Mesenteric fat pad (tissue), 1 donor: ENCODE measurements at places on chromosomes 7 and 10. TPM values are rescaled to one million over a fixed set of nuclear protein-coding genes. Genes with fewer than 3 reads are reported as not detected.
A peak's percentile ranks its signal among the peaks of the same experiment; 100 is the strongest.

Gene CFAP58
- total RNA-seq: 0.64 TPM

Gene HOXA3
- 5.8 TPM for total RNA-seq

Gene SFTPA1
- not detected for total RNA-seq

Gene SEMA3D
- total RNA-seq: 1.9 TPM

DNA sequence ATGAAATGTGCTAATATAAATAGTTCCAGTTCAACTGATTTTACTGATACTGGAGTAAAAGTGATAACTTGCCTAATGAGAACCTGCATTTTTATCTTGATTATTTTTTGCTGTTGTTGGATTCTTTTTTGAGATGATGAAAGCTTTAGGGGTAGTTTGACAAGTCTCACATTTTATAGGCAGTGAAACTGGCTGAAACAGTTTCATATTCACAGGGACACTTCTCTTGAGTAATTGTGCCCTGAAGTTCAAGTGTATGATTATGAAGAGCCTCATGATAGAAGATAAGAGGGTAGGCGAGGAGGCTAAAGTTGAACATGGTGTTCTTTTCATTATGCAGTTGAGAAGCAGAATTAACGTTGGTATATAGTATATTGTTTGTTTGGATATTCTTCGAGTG lies 5.1 kb downstream of the AUTS2 start:
- no peak for DNase-seq

DNA sequence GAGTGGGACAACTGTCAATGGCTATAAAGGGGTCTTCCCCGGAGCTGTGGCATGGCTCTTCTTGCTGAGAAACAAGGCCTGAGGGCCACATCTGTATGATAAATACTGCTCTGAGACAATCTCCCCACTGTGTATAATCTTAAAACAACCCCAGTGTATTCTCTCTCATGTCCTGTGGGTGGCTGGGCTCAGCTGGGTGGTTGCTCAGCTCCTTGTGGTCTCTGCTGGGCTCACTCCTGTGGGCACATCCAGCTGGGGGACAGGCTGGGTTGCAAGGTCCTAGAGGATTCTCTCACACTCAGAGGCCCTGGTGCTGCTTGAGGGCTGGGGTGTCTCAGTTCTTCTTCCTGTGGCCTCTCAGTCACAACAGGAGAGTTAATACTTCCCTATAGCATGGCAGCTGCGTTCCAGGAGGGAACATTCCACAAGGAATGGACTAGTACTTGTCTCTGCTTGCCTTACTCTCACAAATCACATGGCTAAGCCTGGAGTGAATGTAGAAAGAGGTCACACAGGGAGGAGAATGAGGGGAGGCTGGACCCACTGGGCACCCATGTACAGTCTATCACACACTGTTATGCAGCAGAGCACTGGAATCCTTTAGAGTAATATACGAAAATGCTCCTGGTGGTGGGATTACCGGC lies 4.5 kb upstream of the EEPD1 start:
- no peak for DNase-seq

- DNase-seq: no peak
Observed at GRCh38 chr10:104577861-104578521, 63.1 kb upstream of the SORCS3 start.

DNA sequence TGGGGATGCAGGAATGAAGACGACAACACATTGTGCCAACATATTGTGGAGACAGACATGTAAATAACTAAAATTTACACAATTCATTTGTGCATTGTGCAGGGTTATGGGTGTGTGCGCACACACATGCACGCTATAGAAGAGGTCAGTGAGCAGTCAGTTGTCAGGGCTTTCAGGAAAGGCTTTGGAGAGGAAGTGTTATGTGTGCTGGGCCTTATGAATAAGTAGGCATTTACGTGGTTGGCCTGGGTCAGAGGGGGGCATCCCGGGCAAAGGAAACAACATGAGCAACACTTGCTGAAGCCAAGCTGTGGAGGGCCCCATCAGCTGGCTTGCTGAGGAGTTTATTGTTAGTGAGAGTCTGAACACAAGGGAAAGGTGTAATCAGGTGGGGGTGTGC lies 4.1 kb downstream of the PRXL2A start:
- no peak for DNase-seq

DNA sequence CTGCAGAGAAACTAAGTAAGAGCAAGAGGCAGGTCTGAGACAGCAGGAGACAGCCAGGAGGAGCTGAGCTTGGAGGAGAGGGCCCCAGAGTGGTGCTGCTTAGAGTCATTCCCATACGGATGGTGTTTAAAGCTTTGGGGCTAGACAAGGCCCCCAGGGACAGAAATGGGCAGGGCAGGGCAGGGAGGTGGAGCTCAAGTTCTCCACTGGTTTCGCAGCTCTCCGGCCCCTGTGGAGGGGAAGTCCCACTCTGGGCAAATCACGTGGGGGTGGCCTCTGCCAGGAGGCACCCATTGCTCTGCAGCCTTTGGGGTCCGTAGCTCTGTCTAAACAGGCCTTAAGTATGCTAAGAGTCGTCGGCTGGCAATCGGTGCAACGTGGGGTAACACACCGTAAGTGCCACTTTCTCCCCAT lies 1.0 kb upstream of the PTPRE start:
- no peak for DNase-seq

DNA sequence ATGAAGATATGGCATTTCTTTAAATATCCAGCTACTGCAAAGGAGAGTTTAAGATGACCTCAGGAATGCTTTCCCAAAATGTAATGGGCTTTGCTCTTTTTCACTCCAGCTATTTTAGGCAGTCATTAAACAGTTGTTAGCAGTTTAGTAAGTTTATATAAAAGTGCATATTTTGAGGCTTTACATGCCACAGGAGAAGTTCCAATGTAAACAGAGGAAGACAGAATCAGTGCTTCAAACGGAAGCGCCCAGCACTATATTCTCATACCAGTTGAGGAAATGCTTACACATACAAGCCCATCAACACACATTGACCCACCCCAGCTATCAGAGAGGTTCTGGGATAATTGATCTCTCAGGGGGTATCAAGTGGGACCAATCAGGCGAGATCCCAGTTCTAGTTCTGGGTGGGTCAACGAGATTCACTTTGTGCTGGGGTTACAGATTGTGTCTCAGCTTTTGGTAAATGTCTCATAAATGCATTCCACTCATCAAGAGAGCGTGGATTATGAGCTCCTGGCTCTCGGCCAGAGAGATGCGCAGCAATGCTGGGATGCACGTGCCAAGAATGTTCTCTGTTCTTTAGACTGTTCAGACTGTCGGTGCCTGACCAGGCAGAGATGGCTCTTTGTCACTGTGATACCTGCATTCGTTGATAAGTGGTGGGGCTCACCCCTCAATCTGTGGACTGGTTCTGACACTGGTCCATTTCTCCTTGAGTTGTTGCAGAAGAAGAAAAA lies 55.0 kb downstream of the CACNB2 start:
- DNase-seq: no peak

GRCh38 chr10:116272440-116273283 lies at the start of gene GFRA1:
TSS of gene GFRA1 (minus strand) at chr10:116273206. CDS start at chr10:116272029, 1,177 bp downstream.
- DNase-seq: peak; percentile 91

GRCh38 chr10:131260452-131261211 lies 50.9 kb downstream of the TCERG1L start:
- DNase-seq: peak; percentile 75

DNA sequence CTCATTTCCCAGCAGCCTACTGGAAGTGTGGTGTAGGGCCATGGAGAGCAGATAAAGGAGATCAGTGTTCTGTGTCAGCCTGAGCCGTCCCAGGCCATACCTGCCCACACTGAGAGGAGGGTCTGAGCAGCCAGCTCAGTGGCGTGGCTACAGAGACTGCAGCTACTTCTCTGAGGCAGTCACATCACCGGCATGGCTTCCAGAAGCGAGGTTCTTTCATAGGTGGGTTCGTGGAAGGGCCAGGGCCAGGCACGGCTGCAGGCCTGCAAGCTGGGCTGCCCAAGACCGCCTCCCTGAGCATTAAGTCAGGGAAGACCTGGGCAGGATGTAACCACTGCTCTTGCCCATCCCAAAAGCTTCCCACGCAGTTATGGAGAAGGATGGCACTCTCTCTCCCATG lies 34.9 kb downstream of the LDB3 start:
- DNase-seq: no peak

GRCh38 chr7:82732677-82733076 lies 289.1 kb upstream of the CACNA2D1 start:
- no peak for DNase-seq
